ENCODE measurements at places on chromosomes 12 and 14.

- peak; percentile 60 for DNase-seq
Measured at GRCh38 chr12:14417715-14418114, 52.2 kb downstream of the ATF7IP start.

GRCh38 chr12:131830914-131831571 lies 2.9 kb downstream of the MMP17 start:
- peak; percentile 22 for DNase-seq

DNA sequence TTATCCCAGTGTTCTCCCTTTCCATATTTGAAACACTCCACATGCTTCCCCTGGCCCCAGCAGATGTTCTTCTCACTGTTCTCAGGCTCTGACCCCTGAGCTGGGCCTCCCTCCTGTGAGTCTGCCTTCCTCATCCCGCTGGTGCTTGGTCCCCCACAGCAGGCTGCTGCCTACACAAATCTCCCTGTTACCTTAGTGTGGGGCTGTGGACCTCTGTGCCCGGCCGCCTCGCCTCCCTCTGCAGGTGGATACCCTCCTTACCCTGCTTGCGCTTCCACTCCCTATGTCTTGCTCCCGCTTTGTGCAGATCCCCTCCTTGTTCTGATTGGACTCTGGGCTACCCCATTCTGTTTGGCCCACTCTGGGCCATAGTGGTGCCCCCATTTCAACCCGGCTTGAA lies 6.9 kb downstream of the DERA start:
- DNase-seq, result no peak

DNA sequence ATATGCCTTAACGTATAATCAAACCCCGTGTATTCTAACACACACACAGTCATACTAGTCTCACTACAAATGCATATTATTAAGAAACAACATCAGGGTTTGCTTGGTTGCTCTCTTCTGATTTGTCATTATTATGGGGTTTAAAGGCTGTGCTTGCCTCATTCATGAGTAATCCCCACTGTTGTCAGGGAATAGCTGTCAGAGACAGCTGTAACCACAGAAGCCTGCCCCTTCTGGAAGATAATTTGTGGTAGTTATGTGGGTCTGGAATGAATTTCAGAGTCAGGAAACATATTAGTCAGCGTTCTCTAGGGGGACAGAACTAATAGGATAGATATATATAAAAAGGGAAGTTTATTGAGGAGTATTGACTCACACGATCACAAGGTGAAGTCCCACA lies 456.9 kb upstream of the TMEM132C start:
- peak; percentile 11 for DNase-seq

DNA sequence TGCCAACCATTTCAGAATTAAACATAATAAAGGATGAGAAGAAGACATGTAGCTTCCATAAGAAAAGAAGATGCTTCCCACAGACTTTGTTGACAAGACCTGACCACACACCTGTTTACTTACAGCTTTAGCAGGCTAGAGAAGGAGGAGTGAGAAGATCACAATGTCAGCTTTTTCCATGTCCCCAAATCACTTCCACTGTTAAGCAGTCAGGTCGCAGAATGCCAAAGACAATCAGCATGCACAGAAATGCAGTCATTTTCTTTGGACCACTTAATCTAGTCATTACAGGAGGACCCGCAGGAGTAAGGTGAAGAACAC lies 314.9 kb downstream of the SSPN start:
- no peak for DNase-seq

- no peak for DNase-seq
Measured at GRCh38 chr12:131468206-131468605, 242.7 kb upstream of the SFSWAP start.

GRCh38 chr14:94934276-94934810 lies 164.4 kb upstream of the GSC start:
- no peak for DNase-seq

- DNase-seq, result no peak
Measured at GRCh38 chr14:52602131-52602530, 49.5 kb downstream of the GPR137C start.

DNA sequence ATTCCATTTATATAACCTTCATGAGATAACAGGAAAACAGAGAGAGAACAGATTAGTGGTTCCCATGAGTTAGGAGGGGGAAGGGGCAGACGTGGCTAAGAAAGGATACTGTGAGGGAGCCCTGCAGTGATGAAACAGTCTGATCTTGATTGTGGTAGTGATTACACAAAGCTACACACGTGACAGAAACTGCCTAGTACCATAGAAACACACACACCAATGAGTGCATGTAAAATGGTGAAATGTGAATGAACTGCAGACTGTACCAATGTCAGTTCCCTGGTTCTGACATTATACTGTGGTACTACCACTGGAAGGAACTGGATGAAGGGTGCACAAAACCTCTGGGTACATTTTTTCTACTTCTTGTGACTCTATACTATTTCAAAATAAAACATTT lies 36.9 kb downstream of the NRDE2 start:
- no peak for DNase-seq

- DNase-seq, result no peak
Measured at GRCh38 chr12:122520676-122521075, 6.1 kb downstream of the RSRC2 start.

DNA sequence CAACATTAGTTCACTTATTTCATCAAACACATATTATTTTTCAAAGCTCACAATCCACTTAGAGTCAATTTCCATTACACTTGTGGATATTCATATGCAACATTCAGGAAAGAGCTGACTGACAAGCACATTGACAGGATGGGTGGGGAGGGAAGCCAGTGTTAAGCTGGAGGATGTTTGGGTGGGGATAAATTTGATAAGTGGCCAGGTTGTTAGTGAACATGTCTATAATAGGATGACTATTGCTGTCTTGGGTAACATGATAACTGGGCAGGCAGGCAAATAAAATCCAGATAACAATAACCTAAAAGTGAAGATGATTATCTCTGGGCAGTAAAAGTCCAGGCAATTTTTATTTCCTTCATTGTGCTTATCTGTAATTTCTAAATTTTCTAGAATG lies 73.8 kb upstream of the OSBPL8 start:
- no peak for DNase-seq

GRCh38 chr12:59695379-59695778 lies 99.5 kb downstream of the SLC16A7 start:
- DNase-seq, result peak; percentile 89

- DNase-seq, result no peak
Measured at GRCh38 chr12:119546340-119546739, 47.2 kb upstream of the TMEM233 start.

DNA sequence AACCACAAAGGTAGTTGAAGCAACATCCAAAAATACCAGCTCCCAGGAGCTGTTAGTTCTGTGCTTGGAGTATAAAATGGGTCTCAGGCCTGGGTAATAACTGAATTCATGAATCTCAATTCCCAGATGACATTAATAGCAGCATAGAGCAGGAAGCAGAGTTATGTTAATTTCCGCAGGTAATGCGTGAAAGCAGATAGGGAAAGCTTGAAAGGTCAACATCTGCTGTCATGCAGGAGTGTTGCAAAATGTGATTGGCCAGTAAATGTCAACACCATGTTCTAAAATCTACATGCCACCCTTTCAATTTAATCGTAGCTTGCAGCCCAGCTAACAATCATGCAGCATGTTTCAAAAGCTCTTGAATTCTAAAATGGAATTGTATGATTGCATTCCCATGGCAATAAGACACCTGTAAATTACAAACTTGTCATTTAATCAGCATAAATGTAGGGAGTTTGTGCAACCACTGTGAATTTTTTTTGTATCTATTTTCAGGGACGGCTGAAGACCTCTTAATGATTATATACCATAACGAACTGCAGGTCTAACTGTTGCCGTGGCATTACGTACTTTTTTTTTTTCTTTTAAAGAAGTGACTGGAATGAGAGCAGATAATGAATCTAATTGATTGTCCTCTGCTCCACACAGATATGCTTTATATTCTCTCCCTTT lies 635.8 kb upstream of the FOXG1 start:
- DNase-seq, result no peak
